ENCODE measurements at places on chromosomes 4 and X.

- DNase-seq, result no peak
Observed at GRCh38 chrX:14354521-14354920, 174.8 kb upstream of the GLRA2 start.

DNA sequence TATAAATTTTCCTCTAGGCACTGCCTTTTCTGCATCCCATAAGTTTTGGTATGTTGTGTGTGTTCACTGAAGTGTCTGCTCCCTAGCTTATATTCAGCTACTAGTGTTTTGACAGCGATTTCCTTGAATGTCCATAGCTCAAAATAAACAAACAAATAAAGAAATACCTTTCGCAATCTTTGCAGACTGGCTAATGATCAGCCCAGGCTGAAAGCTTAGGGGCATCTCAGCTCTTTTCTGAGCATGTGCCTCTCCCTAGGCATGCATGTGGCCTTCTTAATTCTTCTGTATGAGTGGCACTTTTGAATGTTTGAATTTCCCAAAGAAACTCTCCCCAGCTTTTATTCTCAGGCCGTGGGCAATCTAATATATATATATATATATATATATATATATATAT lies 44.6 kb upstream of the SHROOM4 start:
- DNase-seq, result no peak

DNA sequence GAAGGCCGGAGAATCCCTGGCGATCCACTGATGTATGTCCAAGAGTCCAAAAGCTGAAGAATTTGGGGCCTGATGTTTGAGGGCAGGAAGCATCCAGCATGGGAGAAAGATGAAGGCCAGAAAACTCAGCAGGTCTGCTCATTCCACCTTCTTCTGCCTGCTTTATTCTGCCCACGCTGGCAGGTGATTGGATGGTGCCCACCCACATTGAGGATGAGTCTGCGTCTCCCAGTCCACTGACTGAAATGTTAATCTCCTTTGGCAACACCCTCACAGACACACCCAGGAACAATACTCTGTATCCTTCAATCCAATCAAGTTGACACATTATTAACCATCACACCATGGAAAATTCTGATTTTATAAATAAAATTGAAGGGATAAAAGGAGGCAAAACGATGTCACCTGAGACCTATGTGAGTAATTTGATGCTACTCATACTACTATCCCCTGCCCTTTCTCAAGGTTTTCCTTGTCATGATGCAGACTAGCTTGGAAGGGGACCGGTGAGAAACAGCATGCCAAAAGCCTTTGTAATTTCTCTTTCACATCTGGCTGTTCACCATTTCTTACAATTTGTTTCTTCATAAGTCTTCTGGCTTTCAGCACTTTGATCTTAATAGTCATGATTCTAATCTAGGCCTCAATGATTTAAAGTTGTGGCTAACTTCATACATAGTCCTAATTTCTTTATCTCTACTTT lies 9.7 kb upstream of the PYURF start:
- no peak for DNase-seq

- DNase-seq, result no peak
Observed at GRCh38 chr4:7811536-7812191, 128.0 kb downstream of the AFAP1 start.

- DNase-seq, result no peak
Observed at GRCh38 chr4:150799207-150799606, 215.9 kb downstream of the LRBA start.

Measured in NCI-H2081 (cell line).